Right cardiac atrium (tissue), 5 donors: ENCODE measurements at places on chromosomes 13 and 19. TPM values are rescaled to one million over a fixed set of nuclear protein-coding genes. Genes with fewer than 3 reads are reported as not detected.

Gene OVOL3
- total RNA-seq, result not detected

Gene ZNF317
- total RNA-seq, result 13.3 TPM

DNA sequence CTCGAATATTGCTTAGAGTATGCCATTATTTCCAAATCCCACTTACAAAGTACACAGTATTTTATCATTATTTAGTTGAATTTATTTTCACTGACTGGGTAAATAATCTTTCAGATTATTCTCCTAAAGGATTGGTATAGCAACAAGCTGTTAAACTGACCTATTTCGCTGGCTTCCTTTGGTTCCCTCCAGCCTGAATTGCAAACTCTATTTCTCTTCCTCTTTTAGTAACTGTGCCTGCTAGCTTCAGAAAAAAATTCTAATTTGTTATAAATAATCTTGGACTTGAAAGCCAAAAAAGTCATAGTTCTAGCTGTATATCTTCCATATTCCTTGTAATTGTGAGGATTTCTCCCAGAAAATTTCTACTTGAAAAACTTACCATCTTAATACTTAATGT is 15.0 kb upstream of the CCNA1 start:
- DNase-seq, result no peak

DNA sequence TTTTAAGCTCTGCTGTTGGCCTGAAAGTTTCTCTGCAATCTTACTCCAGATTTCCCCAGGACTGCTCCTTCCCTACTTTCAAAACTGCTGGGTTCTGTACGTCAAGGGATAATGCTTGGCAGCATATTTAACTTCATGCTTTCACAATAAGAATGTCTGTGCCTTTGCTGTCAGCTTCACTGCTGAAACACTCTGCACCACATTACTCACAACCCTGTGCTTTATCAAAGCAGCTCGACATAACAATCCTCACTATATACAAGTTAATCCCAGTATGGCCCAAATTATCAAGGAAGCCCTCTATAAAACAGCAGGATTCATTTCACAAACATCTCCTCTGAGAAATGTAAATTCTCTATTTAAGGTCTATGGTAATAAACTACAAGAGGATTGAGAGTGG is 17.5 kb downstream of the LATS2 start:
- DNase-seq, result no peak
